ENCODE measurements at places on chromosomes 4 and X.

- H3K4me3 ChIP-seq, result no peak overlapping the region
- DNase-seq, result no peak
- H3K4me1 ChIP-seq, result no peaks in the 10 kb centered on the region
Measured at GRCh38 chr4:139676365-139676764, 10.7 kb downstream of the MGST2 start.

DNA sequence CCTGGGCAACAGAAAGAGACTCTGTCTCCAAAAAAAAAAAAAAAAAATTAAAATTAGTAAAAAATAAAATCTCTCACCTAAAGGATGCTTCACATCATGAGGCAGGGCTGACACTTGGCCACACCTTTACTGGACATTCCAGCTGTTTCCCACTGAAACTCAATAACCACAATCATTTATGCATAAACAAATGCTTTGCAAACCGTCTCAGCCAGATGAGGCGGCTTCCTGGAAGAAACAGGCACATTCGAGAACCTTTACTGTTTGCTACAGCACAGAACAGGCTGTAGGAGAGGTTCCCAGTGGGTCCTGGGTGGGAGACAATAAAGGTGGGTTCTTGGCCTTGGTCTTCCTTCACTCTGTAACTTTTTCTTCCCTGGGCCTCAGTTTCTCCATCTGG is 10.9 kb upstream of the TBC1D14 start:
- no peak for DNase-seq
- no peaks in the 10 kb centered on the region for H3K36me3 ChIP-seq
- H3K4me3 ChIP-seq, result no peak overlapping the region
- no peaks in the 10 kb centered on the region for H3K4me1 ChIP-seq
- H3K27me3 ChIP-seq, result no peaks in the 10 kb centered on the region

DNA sequence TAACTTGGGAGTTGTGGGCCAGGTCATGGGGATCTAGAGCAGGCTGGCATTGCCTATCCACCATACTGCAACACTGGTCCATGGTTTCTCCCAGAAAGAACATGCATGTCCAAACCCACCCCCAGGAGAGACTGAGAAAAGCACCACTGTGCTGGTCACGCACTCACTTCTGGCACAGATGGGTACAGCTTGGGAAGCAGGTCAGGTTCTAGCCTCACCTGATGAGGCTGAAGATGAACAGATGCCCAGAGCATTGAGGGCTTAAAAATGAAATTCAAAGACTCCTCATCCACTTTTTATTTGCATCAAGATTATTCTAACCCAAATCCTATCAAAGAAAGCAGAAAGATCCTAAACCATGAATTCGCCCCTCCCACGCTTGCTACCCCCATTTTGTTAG is 125.9 kb upstream of the RAI2 start:
- DNase-seq, result no peak
- H3K4me3 ChIP-seq, result no peak overlapping the region
- H3K4me1 ChIP-seq, result 0 out of 2 replicates have a peak, but pooled peaks cover 2% of the 10 kb centered on the region

- H3K4me3 ChIP-seq, result no peak overlapping the region
- H3K36me3 ChIP-seq, result no peaks in the 10 kb centered on the region
- no peak for DNase-seq
- H3K4me1 ChIP-seq, result no peaks in the 10 kb centered on the region
Measured at GRCh38 chr4:182585321-182585720, 331.9 kb downstream of the DCTD start.

- DNase-seq, result no peak
- peaks cover 2% of the 10 kb centered on the region for H3K27me3 ChIP-seq
- no peaks in the 10 kb centered on the region for H3K4me1 ChIP-seq
Measured at GRCh38 chr4:78298618-78299017, 241.5 kb downstream of the FRAS1 start.

GRCh38 chrX:139784807-139785206 is 76.8 kb upstream of the MCF2 start:
- H3K27ac ChIP-seq, result no peak overlapping the region
- no peak overlapping the region for H3K4me3 ChIP-seq
- H3K4me1 ChIP-seq, result no peaks in the 10 kb centered on the region
- DNase-seq, result no peak
- no peaks in the 10 kb centered on the region for H3K27me3 ChIP-seq

GRCh38 chr4:26029568-26030131 is 115.6 kb downstream of the SMIM20 start:
- no peaks in the 10 kb centered on the region for H3K36me3 ChIP-seq
- no peak overlapping the region for H3K4me3 ChIP-seq
- H3K27me3 ChIP-seq, result no peaks in the 10 kb centered on the region
- no peaks in the 10 kb centered on the region for H3K4me1 ChIP-seq
- H3K27ac ChIP-seq, result no peak overlapping the region

DNA sequence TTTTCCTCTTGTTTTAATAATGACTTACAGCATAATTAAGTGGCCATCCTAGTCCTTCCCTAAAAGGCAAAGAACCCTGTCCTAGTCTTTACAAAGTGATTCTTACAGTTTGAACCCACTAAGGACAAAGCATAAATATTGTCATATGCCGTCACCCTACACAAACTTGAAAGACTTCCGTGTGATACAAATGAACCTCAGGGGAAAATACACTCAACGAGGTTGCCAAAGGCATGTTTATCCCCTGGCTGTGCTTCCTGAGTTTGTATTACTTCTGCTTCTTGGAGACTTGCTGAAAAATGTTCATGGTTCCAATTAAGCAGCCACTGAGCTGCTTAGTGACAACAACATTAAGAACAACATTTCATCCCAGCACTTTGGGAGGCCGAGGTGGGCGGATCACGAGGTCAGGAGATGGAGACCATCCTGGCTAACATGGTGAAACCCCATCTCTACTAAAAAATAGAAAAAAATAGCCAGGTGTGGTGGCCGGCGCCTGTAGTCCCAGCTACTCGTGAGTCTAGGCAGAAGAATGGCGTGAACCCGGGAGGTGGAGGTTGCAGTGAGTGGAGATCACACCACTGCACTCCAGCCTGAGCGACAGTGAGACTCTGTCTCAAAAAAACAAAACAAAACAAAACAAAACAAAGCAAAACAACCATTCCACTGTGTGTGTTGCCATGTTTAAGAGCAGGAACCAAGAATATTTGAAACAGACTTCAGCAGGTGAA is 16.2 kb downstream of the RASSF6 start:
- peak overlapping the region; percentile 53 for H3K27ac ChIP-seq
- H3K4me1 ChIP-seq, result peaks cover 65% of the 10 kb centered on the region
- no peaks in the 10 kb centered on the region for H3K27me3 ChIP-seq

- H3K4me3 ChIP-seq, result no peak overlapping the region
- no peaks in the 10 kb centered on the region for H3K4me1 ChIP-seq
- peaks cover 7% of the 10 kb centered on the region for H3K27me3 ChIP-seq
- H3K27ac ChIP-seq, result no peak overlapping the region
- H3K36me3 ChIP-seq, result no peaks in the 10 kb centered on the region
Measured at GRCh38 chr4:165191348-165191656, 16.1 kb upstream of the KLHL2 start.

GRCh38 chr4:114310296-114310925 is 288.2 kb upstream of the UGT8 start:
- H3K36me3 ChIP-seq, result no peaks in the 10 kb centered on the region
- no peak overlapping the region for H3K4me3 ChIP-seq
- no peak for DNase-seq
- no peaks in the 10 kb centered on the region for H3K27me3 ChIP-seq
- H3K4me1 ChIP-seq, result no peaks in the 10 kb centered on the region

- H3K4me1 ChIP-seq, result peaks cover 72% of the 10 kb centered on the region
- H3K36me3 ChIP-seq, result peaks cover 82% of the 10 kb centered on the region
- H3K27me3 ChIP-seq, result no peaks in the 10 kb centered on the region
- DNase-seq, result peak; percentile 50
Measured at GRCh38 chr4:1711571-1712215, 426 bp downstream of the SLBP start.

GRCh38 chr4:68817386-68817785 is 1.6 kb downstream of the UGT2B10 start:
- H3K27me3 ChIP-seq, result no peaks in the 10 kb centered on the region
- no peak overlapping the region for H3K4me3 ChIP-seq
- H3K27ac ChIP-seq, result no peak overlapping the region
- no peaks in the 10 kb centered on the region for H3K4me1 ChIP-seq
- DNase-seq, result no peak

- no peak overlapping the region for H3K27ac ChIP-seq
- no peak overlapping the region for H3K4me3 ChIP-seq
- no peaks in the 10 kb centered on the region for H3K4me1 ChIP-seq
- H3K27me3 ChIP-seq, result no peaks in the 10 kb centered on the region
- DNase-seq, result no peak
- no peaks in the 10 kb centered on the region for H3K36me3 ChIP-seq
Measured at GRCh38 chr4:165489786-165490185, 111.0 kb downstream of the CPE start.

- no peak overlapping the region for H3K4me3 ChIP-seq
- no peaks in the 10 kb centered on the region for H3K27me3 ChIP-seq
- H3K4me1 ChIP-seq, result no peaks in the 10 kb centered on the region
- H3K36me3 ChIP-seq, result no peaks in the 10 kb centered on the region
- no peak overlapping the region for H3K27ac ChIP-seq
Measured at GRCh38 chr4:80225595-80225994, 28.3 kb downstream of the PRDM8 start.

All from DND-41 (cell line).